EH (cell line): ENCODE measurements at places on chromosomes 13 and 19.

- DNase-seq = no peak
Observed at GRCh38 chr13:107743526-107743925, 471.8 kb downstream of the LIG4 start.

- DNase-seq = no peak
Observed at GRCh38 chr13:108368250-108368905, 98.9 kb downstream of the TNFSF13B start.

GRCh38 chr13:41546372-41547190 lies 89.2 kb downstream of the RGCC start:
- peak; percentile 90 for DNase-seq

DNA sequence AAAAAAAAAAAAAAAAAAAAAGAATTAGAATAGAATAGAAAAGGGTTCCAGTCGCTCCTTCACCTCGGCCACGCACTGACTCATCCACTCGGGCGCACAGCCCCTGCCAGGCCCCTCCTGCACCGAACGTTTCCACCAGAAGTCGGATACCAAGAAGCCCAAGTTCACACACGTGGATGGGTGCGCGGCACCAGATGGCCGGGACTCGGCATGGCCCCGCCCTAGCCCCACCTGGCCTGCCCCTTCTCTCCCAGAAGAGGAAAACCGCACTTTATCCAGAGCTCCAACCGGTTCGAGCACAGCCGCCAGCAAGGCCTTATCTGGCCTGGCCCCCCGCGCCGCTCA lies 5.9 kb downstream of the PRR36 start:
- DNase-seq = no peak

DNA sequence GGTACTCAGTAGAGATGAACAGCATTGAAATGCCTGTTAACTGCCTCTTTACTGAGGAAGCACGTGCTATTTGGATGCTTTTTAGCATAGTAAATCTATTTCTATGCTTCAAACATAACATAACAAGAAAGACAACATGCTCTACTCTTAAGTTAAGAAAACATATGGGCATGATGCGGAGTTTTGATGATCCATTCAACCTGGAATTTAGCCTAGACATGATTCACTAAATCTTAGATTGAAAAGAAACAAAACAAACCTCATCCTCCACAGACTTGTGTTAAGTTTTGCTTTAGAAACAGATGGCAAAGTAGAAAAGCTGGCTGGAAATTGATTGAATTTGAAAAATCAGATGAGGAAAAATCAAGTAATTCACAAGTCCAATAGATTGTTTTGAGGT lies 593.8 kb downstream of the OLFM4 start:
- DNase-seq = no peak

DNA sequence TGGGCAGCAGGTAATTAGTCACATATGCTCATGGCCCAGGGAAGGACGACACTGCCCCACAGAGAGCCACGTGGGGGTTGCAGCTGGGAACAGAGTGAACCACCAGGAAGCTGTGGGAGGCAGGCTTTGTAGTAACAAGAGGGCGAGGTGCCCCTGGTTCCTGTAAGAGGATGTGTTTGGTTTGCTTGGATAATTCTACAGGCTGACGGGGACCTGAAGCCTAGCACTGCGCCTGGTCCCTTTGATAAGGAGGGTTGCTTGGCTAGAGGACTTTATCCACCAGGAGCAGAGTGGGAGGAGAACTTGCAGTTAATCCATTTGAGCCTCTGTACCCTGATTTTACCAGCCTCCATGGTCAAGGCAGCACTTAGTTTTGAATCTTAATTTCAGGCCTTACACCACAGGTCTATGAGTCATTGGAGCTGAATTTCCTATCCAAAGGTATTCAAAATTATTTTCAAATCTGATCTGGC lies 67.4 kb upstream of the CLDN10 start:
- DNase-seq = peak; percentile 19

GRCh38 chr13:25719666-25720065 lies 332.1 kb downstream of the SHISA2 start:
- no peak for DNase-seq

- no peak for DNase-seq
Observed at GRCh38 chr19:45753548-45753947, 15.5 kb downstream of the SIX5 start.

- DNase-seq = no peak
Observed at GRCh38 chr13:26950546-26950945, 190.0 kb upstream of the GPR12 start.

DNA sequence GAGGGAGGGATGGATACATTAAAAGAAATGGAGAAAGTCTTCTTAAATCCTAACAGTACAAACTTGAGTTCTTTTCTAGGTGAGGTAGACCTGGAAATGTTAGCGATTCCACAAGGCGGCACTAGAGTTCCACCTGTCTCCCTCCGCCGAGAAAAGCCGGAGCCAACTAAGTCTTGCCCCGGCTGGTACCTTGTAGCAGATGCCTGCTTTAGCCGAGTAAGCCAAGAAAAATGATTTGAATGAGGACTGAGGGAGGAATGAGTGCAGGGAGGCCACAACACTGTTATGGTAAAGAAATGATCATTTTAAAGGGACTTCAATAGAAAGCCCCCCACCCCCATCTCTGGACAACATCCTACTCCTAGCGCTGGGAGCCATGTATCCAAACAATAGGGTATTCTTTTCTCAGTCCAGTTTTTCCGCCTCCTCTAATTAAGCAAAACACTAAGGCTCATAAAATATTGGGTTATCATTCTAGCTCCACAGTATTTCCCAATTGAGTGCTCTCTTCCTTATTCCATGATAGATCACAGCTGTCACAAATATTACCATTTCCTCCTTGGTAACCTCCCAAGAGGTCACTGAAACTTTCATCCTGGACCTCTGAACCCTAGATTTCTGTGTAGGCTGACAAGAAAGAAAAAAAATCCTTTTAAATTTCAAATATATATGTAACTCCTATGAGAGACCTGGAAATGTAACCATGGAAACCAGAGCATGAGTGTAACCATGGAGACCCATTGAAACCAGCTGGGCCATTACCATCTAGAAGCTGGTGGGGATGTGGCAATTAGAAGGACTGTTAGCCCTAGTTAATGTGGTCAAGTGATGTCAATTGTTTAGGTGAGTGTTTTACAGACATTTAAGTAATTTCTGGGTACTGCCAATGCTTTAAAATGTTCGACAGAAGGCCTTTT lies 58.3 kb downstream of the GPALPP1 start:
- peak; percentile 85 for DNase-seq

DNA sequence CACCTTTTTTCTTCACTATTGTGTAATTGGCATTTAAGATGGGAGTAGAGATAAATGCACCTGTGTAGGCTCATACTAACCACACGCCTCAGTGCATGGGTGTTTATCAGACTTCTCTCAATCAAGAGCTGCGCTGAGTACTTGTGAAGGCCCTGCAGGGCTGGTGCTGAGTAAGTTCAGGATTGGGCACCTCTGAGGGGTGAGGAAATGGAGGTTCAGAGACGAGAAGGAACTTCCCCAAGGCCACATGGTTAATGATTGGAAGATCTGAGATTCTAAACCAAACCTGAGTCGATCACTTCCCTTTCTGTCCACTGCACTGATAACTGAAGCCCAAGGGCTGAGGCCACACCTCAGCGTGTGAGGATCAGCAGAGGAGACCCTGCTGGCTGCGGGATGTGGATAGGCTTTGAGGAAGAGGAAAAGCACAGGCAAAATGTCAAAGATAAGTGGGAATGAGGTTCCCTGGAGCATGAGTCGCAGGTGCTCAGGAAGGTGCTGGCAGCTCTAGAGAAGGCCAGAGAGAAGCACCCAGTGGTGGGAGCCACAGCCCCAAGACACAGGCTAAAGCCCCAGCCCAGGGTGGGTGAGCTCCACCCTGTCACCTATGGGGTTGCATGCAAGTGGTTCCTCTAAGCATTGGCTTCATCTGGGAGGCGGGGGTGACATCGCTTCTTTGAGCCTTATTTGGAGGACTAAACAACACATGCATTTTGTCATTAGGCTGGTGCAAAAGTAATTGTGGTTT lies 32.3 kb upstream of the GJB6 start:
- no peak for DNase-seq

DNA sequence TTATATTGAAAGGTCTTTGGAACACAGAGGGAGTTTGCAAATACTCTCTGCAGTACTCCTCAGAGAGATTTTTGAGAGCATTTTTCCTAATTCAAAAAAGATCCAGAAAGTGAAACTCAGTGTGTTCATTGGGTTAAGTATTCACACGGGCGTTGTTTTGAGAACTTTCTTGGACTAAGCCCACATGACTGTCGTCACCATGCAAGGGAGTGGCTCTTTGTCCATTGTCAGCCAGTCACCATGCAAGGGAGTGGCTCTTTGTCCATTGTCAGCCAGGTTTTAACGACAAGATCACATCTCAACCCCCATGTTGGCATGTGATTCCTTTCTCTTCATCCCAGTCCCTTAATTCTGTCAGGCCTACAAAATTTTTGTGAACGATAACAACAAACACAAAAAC lies 81.2 kb upstream of the STK24 start:
- peak; percentile 66 for DNase-seq

GRCh38 chr13:87331178-87331577 lies 340.0 kb upstream of the SLITRK5 start:
- DNase-seq = no peak

GRCh38 chr13:112062571-112063570 lies 4.1 kb upstream of the SOX1 start:
- no peak for DNase-seq

- DNase-seq = no peak
Observed at GRCh38 chr19:48806818-48807589, 3.8 kb downstream of the BCAT2 start.

DNA sequence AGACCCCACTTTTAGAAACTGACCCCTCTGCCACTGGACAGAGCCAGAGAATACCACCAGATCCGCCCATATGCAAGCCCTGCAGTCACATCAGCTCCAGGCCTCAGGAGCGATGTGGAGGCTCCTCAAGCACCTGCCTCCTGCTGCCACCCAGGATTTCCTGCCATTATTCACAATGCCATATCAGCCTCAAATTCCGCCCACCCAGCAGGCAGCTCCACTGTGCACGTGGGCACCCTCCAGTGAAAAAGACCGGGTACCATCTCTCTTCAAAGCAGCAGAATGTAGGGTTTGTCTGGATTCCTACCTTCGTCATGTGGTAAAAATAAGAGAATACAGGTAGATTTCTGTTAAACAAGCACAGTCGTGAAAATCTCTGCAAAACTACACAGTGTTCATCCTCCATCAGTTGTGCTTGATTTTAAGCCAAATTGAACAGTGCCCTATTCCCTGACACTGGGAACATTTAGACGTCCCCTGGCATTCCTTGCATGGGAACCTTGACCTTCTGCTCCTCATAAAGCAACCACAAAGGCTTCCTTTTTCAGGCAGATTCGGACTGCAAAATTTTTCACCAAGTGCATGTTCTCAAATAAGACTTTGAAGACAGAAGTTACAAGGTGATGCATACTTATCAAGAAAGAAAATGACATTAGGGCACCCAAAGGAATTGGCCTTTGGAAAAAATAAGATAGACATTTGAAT lies 56.4 kb downstream of the FAM124A start:
- DNase-seq = peak; percentile 18

DNA sequence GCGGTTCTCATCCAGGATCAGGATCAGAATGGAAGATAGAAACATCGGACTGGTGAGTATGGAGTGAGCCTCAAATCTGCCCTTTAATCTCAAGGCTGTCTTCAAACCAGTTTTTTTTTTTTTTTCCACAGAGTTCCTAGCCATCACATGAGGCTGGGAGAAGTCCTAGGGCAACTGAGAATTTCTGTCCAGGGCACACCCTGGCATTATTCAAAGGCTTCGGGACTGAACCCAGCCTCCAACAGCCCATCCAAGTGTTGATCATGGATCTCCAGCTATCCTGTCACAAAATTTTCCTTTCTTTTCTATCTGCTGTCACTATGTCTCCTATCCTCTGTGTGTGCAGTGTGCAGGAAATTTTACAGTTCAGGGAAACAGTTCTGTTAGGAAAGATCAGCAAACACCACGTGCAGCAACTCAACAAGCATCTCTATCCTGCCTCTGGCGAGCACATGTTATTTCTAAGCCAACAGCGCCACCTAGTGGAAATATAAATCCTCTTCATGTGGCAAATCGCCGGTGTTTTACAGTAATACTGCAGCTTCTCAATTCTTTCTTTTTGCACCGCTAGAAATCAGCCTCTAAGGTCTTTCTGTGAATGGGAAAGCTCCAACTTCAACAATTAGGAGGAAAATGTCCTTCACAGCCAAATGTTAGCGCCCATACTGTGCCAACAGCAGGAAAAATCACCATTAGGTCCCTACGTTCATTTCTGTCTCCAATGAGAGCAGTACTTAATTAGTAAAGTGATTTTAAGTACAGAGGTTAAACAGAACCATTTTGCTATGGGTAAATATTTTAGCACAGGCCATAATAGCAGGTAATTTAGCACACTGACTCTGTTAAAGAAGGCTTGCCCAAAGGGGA lies 21.4 kb upstream of the ZNF181 start:
- peak; percentile 79 for DNase-seq

- DNase-seq = peak; percentile 4
Observed at GRCh38 chr13:26280822-26281221, 26.9 kb downstream of the CDK8 start.

- no peak for DNase-seq
Observed at GRCh38 chr19:15098460-15098859, 8.7 kb upstream of the SYDE1 start.

GRCh38 chr19:54387991-54388801 lies 23.5 kb upstream of the LAIR1 start:
- peak; percentile 10 for DNase-seq

DNA sequence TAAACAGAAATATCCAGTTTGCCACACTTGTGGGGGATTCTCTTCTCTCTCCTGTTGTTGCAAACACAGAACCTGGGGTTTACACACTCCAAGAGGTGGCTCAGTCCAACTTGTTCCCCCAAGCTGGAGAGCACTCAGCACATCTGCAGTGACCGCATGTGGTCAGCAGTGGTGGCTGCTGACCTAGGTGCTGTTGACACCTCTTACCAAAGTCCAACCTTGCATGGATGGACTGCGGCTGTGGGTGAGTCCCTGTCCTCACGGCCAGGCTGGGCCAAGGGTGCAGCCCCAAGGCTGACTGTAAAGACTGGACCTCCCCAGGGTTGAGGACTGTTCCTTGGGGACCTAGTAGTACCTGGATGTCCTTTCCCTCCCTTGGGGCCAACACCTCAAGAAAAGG lies 6.1 kb downstream of the LRFN3 start:
- no peak for DNase-seq
